Smooth muscle cell of the pulmonary artery (primary cell): ENCODE measurements at places on chromosomes 7 and 10. TPM values are rescaled to one million over a fixed set of nuclear protein-coding genes. Genes with fewer than 3 reads are reported as not detected.

The ADAM8 gene
- 1.5 and 2.7 TPM in 2 replicates for total RNA-seq

The GPER1 gene
- total RNA-seq, result 3.2 and 5.3 TPM in 2 replicates

The OR2A42 gene
- total RNA-seq, result 0.03 TPM in 1 of 2 replicates, not detected in the other

The MRLN gene
- total RNA-seq, result not detected in 2 replicates

The SND1 gene
- 203 and 212 TPM in 2 replicates for total RNA-seq
